PC-9 (cell line): ENCODE measurements at places on chromosomes 2 and 18.

- no peak for DNase-seq
Measured at GRCh38 chr2:203743441-203743981, 37.1 kb downstream of the CD28 start.

- no peak for DNase-seq
Measured at GRCh38 chr2:60515721-60516226, 37.7 kb downstream of the BCL11A start.

DNA sequence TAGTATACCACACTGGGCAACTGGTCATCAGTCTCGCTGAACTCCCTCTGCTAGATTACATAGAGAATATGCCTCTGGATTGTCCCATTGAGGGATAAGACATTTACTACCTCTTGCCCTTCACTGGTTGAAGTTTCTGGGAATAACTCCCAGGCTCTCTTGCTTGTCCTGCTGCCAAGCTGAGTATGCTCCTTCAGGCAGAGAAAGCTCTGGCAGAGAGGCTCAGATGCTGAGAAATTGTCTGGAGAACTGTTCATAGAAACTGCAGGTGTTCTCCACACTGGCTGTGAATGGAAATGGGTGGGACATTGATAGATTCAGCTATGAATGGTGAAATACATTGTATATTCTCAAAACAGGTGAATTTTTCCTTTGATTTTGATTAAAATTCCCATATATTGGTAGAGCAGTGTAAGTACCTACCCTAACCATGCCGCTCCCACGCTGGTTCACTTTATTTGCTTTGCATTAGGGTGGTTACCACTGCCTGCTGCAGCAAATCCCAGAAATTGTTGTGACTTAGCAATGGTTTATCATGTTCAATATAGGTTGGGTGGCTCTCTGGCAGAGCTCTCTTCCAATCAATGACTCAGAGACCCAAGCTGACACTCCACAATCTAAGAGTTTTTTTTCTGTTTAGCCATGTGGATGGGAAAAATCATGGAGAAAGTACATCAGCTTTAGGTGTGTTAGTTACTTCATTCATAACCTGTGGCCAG, 36.7 kb downstream of the FAM117B start:
- DNase-seq: no peak

DNA sequence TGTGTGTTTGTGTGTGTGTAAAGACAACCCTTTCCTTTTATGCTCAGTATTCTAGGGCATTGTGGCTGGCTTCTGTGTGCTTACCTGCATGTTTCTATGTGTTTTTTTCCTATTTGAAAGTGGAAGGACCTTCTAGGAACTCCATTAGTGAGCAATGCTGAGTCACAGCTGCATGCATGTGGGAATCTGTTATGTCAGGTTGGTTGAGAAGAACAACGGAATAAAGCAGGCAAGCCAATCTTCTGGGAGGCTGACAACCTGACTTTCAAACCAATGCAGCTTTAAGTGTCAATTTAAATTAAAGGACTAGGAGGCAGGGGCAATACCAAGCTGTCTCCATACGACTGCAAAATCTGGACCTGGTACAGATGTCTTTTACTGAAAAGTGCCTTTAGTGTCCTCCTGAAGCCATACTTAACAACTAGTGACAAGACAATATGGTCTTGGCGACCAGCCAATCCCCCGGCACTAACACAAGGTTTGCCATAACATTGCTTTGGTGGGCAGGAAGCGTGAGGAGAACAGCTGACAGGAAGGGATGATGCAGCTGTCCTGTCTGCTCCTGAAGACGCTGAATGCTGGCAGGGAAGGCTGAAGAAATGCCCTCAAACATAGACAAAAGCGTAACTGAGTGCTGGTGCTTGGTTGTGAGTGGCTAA, 514.7 kb upstream of the CDH7 start:
- DNase-seq: no peak

DNA sequence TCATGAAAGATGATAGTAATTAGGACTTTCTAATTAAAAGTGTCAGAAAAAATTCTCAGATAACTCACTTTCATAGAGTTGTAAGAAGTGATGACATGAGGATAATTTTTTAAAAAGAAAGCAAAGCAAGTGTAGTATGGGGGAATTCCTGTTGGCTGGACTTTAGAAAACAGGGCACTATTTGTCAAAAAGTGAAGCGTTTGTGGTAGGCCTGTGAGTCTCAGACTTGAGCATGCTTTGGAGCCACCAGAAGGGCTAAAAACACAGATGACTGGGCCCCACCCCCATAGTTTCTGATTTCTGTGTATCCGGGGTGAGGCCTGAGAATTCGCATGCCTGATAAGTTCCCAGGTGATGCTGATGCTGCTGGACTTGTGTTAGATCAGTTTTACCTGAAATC, 222.6 kb upstream of the LRRTM1 start:
- DNase-seq: no peak

GRCh38 chr18:75256376-75256775, 45.8 kb downstream of the TSHZ1 start:
- DNase-seq: no peak

DNA sequence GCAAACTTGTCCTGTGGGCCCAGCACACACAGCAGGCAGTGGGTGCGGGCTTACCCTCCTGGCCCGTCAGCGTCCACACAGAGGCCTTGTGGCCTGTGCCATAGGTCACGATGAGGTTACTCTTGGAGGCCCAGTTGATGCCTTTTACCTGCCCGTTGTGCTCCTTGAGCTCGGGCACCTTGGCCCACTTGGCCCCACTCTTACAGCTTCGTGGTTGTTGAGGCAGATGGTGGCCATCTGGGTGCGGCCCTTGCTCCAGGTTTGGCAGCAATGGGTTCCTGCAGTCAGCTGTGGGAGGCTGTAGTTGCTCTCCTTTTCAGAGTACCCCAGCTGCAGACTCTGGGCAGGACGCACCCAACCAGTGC, 45.5 kb upstream of the PTH2R start:
- DNase-seq: no peak

DNA sequence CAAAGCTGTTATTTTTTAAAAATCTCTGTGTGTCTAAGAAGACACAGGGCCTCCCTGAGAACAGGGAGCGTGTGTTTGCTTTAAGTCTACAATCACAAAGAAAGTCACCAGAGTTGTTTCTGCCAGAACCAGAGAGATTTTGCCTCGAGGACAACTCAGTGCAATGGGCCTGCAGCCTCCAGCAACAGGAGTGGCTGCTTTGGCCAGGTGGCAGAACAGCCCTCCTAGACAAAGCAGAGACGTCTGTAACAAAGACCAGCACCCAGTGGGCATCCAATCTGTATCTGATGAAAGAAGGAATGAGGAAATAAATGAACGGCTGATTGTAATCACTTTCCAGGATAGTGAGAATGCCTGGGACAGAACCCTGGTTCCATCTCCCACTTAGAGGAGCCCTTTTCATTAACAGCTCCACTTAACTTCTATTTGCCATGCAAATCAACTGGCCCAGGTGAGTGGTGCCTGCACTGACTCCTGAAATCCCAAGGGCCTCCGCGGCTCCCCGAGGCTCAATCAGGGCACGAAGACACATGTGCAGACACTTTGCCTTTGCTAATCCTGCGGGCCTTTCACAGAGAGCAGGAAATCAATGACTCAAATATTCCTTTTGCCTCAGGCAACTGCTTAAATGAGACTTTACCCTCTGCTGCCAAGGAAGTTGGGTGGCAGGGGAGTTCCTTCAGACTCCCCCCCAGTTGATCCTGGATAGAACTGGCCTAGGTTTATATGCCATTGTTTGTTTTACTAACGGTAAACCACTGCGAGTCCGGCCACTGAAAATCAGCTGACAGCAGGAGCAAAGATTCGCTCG, 146.5 kb downstream of the CABLES1 start:
- DNase-seq: peak; percentile 55

- no peak for DNase-seq
Measured at GRCh38 chr18:35474884-35475283, 22.9 kb downstream of the INO80C start.

GRCh38 chr18:58532298-58532697, 96.6 kb downstream of the ALPK2 start:
- no peak for DNase-seq

DNA sequence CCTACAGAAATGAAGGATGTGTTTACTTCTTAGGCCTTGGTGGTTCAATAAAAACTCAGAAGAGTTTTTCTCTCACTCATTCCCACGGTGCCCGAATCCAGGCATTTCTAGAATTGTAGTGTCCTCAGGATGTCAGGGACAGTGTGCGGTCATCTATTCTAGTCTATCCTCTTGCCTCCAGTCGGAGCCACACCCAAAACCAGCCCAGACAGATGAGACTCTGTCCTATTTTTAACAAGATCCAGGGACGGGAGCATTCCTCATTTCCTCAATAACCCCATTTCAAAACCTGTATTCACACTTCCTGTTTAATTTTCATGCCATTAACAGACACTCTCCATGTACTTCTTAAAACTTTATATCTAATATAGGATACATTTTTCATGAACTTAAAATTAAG, 11.6 kb upstream of the RBMS1 start:
- DNase-seq: no peak

DNA sequence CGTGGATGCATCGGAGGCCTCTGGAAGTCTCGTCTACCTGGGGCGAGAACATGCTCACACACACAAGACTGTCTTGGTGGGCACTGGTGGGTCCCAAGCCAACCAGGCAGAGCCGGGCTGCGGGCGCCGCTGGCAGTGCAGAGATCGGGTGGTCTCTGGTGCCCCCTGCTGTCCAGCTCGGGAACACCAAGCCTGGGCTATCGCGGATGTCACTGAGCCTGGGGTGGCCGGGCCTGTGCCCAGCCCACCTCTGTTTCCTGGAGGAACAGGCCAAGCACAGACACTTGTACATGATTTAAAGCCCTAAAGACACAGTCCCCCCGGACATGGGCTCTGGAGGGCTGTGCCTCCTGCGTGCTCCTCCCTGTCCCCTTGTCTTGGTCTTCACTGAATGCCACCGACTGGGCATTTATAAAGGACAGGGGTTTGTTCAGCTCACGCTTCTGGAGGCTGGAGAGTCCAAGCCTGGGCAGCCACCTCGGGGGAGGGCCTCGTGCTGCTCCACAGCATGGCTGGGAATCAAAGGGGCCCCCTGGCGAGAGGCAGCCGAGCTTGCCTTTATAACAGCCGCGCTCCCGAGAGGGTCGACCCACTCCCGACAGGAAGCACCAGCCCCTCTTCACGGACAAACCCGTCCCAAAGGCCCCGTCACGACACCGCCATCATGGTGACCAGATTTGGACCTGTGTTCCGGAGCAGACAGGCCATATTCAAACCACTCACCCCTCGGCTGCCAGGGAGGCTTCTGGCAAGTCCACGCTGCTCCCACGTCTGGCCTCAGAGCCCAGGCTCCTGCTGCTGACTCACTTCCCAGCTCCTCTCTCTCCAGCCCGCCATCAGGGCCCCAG, 3.6 kb upstream of the OTOS start:
- peak; percentile 45 for DNase-seq

GRCh38 chr2:56770490-56770889, 586.7 kb downstream of the CCDC85A start:
- no peak for DNase-seq

GRCh38 chr2:31302940-31303563, 69.1 kb downstream of the EHD3 start:
- DNase-seq: no peak

DNA sequence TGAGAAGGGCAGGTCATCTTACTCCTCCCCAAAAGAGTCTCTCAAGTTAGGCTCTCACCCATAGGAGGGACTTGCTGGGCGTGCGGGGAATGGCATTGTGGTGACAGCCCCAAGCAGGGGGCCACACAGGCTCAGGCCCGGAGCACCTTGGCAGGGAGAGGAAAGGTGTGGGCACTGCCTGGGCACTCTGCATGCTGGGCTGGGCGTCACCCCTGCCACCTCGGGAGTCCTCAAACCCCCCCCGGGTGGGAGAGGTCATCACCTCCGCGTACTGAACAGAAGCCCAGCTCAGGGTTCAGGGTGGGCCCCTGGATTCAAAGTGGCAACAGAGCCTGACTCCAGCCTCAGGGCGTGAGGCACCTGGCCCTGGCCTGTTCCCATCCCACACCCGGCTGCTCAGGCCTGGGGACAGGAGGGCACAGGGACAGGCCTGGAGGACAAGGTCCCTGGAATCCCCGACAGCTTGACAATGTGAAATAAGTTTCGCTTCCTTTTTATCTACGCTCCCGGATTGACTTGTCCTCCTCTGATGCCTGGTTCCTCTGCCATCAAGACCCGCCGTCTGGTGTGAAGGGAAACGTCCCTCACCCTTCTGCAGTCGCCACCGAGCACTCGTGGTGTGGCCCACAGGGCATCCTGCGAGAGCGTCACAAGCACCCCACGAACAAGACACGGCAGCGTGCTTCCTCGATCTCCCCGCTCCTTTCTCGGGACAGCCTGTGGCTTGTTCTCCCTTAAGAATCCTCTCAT, 97.8 kb downstream of the HDAC4 start:
- DNase-seq: no peak

- DNase-seq: peak; percentile 85
Measured at GRCh38 chr2:40434731-40435271, 17.1 kb downstream of the SLC8A1 start.

DNA sequence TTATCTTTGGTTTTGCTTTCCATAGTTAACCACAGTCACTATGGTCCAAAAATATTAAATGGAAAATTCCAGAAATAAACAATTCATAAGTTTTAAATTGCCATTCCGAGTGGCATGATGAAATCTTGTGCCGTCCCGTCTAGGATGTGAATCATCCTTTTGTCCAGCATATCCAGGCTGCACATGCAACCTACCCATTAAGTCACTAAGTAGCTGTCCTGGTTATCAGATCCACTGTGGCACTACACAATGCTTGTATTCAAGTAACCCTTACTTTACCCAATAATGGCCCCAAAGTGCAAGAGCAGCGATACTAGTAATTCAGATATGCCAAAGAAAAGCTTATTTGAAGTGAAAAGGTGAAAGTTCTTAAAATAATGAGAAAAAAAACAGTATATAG, 10.7 kb downstream of the USP34 start:
- DNase-seq: peak; percentile 50

GRCh38 chr2:7749895-7750559, 832.8 kb downstream of the RNF144A start:
- no peak for DNase-seq

GRCh38 chr2:157184161-157184895, 73.2 kb upstream of the GALNT5 start:
- DNase-seq: no peak

DNA sequence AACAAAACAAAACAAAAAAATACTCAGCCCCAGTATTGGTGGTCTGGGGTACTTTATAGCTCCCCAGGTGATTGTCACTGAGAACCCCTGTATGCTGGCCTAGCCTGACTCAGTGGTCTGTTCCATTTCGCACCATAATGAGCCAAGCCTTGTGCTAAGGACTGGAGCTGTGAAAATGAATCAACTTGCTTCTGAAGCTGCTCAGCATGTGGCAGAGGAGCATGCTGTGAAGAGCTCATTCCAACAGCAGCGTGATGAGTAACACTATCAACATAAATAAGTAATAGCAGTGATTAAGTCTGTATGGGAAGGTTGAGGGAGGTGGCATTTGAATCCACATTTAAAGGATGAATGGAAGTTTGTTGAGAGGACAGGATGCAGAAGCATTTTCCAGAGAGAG, 67.2 kb upstream of the ATL2 start:
- peak; percentile 77 for DNase-seq
